Stimulated activated naive CD8-positive, alpha-beta T cell treated with anti-CD3 and anti-CD28 coated beads, Interleukin-15, amount 100 ng/mL, for 72 hours (primary cell): ENCODE measurements at places on chromosomes 12 and 14.

GRCh38 chr12:79549531-79550271 lies 141.1 kb downstream of the PAWR start:
- DNase-seq, result no peak

DNA sequence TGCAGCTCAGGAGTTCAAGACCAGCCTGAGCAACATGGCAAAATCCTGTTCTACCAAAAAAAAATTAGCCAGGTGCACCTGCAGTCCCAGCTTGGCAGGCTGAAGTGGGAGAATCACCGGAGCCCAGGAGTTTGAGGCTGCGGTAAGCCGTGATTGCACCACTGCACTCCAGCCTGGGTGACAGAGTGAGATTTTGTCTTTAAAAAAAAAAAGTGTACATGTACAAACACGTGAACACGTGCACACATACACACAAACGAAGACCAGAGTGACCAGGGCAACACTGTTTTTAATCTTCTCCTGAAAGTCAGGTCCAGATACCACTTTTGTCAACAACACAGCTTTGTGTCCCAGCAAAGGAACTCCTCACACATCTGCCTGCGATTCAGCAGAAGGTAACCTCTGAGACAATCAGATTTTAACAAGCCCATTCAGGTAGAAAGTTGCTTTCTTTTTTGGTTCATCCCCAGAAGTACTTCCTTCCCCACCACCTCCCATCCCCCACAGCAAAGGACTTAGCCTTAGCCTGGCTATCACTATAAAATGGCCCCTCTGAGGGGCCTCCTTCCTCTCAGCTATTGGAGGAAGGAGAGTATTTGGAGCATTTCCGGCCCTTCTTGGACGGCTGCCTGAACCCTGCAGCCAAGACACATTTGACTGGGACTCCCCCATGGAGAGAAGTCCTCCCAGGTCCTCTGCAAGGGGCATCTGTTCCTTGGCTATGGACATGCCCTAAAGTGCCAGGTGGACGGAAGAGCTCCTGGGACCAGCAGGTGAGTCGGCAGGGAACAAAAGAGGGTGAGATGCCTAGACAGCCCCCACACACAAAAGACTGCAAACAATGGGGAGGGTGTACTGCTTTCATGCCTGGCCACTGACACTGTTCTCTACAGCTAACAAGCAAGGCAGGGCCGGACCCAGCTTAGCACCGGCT lies 9.8 kb downstream of the CTDSP2 start:
- peak; percentile 36 for DNase-seq

GRCh38 chr12:4626543-4626942 lies 22.3 kb downstream of the AKAP3 start:
- DNase-seq, result no peak

DNA sequence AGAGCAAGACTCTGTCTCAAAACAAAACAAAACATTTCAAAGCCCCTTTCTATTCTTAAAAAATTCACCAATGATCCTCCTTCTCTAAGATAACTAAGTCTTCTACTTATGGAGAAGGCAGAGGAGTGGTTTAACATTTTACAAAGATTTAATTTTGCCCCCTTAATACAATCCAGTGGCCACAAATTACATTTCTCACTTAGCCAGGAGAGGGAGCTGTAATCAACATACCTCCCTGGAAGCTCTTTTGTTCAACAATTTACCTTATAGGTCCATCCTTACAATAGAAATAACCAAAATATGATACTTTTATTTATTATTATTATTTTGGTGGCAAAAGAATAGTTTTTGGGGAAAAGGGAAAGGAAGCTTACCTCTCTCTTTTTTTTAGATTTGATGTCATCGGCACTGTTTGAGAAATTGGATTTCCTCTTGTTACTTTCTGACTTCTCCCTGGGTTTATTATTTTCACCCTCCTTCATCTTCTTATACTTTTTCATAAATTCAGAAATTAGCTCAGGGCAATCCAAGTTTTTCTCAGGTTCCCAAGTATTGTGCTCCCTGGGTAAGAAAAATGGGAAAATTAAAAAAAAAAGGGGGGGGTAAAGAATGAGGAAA lies 28.1 kb downstream of the CBX5 start:
- no peak for DNase-seq

DNA sequence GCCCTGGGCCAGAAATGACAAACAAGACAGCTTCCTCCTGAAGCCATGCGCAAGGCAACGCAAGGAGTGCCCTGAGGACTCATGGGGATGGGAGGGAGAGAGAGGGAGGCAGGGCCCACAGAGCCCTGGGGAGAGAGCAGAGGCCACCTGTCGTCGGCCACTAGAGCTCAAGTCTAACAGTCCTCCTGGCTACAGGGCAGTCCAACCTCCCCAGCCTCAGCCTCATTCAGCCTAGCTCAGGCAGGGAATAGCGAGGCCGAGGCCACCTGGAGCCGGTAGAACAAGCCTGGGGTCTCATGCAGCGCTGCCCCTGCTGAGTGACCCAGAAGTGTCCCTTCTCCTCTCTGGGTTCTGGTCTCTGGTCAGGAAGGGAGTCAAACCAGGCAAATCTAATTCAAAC lies 69.5 kb downstream of the BCL11B start:
- no peak for DNase-seq

GRCh38 chr14:57732463-57733285 lies 133.2 kb downstream of the SLC35F4 start:
- DNase-seq, result no peak

DNA sequence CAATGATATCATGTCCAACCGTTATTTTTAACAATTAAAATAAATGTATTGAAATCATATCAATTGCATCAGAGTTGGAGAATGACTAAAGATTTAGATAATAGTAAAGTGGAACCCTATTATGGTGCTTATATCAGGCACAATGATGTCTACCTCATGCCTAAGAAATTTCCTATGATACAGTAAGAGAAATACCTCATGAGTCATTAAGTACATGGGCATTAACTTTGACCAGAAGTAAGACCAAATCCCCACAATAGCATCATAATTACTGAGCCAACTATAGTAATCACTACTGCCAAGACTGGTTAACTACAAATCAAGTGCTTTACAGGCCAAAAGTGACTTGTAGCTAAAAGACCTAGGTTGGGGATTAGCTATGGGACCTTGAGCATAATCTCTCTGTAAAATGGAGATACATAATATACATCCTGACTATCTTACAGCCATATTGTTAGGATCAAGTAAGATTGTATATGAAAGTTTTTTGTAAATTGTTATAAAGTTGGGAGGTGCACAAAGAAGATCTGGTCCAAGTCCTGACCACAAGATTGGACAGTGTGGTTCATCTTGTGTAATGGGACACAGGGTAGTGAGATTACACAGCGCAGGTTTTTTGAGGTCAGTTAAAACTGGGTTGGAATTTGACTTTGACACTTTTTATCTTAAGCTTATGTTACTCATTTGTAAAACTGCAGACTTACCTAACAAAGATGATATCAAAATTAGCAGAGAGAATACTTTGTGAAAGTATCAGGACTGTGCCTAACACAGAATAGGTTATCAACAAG lies 60.5 kb downstream of the ERGIC2 start:
- DNase-seq, result no peak
